ENCODE measurements at places on chromosomes 6 and 20.

- DNase-seq = peak; percentile 59
Measured at GRCh38 chr20:50788045-50788991, 6.5 kb upstream of the BCAS4 start.

- no peak for DNase-seq
Measured at GRCh38 chr20:6703656-6704055, 63.8 kb upstream of the BMP2 start.

DNA sequence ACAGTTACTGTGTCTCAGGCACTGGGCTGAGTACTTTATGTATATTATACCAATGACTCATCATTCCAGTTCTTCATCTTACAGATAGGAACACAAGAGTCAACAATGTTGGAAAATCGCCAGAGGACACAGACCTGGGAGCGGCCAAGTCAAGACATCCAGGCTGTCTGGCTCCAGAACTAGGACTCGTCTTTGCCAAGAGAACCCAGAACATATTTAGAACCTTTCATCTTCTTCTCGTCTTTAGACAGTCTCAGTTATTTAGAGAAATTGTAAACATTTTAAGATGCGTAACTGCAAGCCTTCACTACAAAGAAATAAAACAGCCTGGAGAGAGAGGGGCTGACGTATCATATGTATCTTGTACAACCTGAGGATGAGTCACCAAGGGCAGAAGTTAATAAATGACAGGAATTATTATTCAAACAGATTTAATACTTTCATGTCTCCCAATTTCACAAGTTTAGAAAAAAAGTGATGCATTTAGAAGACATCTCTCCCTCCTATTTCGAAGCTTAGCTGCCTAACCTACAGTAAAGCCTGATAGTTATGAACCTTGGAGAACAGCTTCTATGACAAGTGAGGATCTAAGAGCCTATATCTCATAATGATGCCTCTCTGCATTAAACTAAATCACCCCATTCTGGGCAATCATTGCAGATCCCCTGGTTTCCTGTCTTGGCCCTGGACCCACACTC lies 43.4 kb downstream of the SLC22A3 start:
- no peak for DNase-seq

DNA sequence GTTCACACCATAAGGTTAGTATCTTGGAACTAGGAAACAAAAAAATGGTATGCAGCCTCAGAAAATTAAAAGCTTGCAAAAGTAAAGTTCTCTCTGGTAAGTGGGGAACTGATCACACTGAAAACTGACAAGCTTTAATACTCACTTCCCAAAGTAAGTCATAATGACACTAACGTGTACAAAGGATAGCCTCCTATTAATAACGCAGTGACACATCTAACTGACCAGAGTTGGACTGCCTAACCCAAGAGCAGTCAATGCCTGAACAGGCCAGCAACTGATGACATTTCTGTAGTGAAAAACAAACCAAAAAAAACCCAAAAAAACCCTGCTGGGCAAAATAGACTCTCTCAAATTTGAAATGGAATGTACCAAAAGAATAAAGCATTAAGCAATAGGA lies 30.7 kb downstream of the CHD6 start:
- DNase-seq = no peak

DNA sequence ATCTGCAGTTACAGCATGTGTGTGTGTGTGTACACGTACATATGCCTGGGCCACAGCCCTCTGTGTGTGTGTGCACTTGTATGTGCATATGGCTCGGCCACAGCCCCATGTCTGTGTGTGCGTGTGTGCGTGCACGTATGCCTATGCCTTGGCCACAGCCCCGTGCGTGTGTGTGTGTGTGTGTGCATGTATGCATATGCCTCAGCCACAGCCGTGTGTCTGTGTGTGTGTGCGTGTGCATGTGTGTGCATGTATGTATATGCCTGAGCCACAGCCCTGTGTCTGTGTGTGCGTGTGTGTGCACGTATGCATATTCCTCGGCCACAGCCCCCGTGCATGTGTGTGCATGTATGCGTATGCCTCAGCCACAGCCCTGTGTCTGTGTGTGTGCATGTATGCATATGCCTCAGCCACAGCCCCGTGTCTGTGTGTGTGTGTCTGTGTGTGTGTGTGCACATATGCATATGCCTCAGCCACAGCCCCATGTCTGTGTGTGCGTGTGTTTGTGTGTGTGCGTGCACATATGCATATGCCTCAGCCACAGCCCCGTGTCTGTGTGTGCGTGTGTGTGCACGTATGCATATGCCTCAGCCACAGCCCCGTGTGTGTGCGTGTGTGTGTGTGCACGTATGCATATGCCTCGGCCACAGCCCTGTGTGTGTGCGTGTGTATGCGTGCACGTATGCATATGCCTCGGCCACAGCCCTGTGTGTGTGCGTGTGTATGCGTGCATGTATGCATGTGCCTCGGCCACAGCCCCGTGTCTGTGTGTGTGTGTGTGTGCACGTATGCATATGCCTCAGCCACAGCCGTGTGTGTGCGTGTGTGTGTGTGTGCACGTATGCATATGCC lies 14.6 kb upstream of the C20orf204 start:
- DNase-seq = no peak

- no peak for DNase-seq
Measured at GRCh38 chr6:72783035-72783434, 161.2 kb downstream of the KCNQ5 start.

DNA sequence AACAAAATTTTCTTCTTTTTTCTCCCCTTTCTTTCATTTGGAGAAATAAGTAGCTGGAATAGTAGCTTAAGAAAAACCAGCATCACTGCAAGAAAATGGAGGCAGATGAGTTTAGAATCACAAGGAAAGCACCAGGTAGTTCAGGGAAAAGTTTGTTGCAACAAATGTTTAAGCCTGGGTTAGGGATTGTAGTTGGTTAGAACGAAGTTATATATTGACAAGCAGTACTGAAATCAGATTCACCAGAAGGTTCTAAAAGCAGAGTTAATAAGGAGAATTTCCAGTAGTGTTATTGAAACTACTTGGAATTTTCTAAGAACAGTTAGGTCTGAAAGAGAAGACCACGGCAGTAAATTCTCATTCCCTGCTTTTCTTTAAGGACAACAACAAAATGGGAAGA lies 70.2 kb downstream of the BMP2 start:
- no peak for DNase-seq

DNA sequence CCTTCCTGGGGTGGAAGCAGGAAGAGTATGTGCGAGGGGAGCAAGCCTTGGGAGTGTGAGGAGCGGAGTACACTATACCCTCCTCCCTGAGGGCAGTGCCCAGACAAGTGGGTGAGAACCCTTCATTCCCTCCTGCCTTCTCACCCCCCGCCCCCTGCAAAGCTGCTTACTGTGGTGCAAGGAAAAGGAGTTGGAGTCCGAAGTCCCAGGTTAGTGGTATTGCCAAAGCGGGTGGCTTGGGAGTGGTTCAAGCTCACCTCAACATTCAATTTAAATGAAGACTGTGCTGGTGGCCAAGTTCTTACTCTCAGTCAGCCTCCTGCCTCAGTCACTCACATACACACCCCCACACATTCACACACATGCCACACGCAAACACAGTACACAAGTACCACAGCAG lies 74.7 kb upstream of the PRDM1 start:
- DNase-seq = no peak

DNA sequence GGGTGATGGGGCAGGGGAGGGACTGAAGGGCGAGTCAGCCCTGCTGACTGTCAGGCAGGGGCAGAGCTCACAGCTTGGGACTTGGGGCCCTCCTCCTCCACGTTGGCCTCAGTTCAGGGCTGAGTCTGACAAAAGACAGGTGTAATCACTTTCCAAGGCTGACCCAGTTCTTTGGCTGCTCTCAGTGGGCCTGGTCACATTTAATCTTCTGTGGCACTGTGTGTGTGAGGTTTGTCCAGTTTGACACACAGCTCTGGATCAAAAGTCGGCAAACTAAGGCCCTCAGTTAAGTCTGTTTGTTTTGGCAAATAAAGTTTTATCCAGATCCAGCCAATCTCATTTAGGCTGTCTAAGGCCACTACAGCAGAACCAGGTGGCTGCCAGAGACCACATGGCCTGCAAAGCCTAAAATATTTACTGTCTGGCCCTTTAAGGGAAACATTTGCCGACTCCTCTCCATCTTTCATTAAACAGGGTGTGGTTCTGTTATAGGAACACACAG lies 5.1 kb upstream of the MAP1LC3A start:
- DNase-seq = no peak

GRCh38 chr6:15516923-15517560 lies 145.8 kb downstream of the DTNBP1 start:
- no peak for DNase-seq

DNA sequence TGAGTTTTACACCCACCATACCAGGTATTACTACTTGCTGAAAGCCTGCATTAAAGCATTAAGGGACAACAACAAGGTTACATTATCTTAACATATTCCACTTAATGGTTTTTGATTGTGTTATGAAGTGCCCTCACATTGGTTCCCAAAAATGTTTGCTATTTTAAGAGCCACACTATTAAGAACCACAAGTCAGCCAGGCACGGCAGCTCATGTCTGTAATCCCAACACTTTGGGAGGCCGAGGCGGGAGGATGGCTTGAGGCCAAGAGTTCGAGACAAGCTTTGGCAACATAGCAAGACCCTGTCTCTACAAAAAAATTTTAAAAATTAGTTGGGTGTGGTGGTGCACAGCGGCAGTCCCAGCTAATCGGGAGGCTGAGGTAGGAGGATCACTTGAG lies 28.2 kb downstream of the ATXN1 start:
- DNase-seq = no peak

DNA sequence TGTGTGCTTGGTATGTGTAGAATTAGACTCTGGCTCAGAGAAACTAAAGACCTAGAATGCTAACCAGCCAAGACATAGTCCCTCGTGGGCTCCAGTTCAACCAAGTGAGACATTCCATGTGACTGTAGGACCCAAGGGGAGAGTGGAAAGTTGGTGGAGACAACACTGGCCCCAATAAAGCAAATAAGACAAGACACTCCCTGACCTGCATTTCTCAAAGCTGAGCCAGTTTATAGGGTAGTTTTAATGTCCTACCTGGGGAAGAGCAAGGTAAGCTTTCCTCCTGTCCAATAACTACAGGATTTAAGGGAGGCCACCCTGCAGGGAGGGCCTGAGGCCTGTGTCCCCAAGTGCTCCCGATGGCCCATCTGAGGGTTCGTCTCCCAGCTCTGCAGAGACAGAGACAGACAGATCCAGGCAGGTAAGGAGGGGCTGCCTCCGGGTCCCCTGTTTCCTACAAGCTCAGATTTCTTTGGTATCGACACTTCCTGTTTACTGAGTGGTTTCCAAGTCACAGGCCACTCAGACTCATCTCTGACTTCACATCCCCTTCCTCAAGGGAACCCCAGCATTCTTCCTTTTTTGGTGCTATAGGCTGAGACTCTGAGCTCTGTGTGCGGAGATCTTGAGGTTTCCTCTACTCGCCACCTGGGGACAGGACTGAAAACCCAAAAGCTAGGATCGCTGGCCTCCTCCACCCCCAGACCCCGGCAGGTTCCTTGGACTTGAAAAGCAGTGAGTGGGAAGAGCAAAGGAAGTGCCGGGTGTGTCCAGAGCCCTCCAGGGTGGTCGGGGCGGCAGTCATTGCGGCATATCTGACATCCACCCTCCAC lies 92.4 kb downstream of the PRND start:
- DNase-seq = no peak

DNA sequence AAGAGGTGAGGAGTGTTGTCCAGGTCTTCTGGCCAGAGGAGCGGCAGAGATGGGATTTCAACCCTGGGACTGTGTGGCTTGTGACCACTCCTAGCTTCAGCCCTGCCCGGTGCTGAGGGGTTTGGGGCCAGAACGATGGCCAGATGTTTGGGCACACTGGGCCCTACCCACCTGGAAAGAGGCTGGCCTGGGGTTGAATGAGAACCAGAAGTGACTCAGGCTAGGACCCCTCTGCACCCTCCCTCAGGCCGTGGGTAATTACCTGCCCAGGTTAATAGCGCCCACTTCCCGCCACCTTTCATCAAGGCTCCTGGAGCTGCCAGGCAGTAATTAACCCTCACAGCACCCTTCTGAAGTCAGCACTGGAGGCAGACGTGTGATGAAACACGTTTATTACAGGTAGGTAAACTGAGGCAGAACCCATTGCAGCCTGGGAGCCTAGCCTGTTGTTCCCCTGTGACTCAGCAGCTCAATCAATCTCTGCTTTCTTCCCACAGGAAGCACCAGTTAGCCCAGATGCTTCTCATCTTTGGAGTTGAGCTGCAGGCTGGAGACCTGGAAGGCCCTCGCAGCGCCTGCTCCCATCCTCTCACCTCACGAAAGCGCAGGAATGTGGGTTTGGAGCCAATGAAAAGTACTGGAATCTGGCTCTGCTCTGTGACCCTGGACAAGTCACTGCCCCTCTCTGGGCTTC lies 120.8 kb downstream of the CEBPB start:
- DNase-seq = no peak

GRCh38 chr6:125631165-125631564 lies 118.3 kb upstream of the HEY2 start:
- DNase-seq = no peak

- DNase-seq = no peak
Measured at GRCh38 chr20:61447952-61448351, 195.9 kb downstream of the CDH4 start.

DNA sequence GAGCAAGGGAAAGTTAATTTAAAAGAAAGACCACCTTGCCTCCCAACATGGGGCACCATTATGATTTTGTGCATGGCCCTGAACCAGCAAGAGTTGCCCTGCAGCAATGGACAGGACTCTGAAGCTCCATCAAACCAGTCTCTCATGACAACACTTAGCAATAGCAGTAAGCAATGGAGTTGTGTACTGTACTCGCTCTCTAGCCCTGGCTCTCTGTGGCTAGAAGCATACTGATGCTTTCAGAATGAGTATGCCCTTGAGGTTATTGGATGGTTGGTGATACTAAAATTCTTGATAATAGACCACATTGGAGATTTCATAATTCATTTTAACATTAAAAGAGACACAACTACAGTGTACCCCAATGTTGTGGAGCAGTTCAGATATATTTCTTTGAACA lies 23.2 kb upstream of the LMBRD1 start:
- DNase-seq = no peak

DNA sequence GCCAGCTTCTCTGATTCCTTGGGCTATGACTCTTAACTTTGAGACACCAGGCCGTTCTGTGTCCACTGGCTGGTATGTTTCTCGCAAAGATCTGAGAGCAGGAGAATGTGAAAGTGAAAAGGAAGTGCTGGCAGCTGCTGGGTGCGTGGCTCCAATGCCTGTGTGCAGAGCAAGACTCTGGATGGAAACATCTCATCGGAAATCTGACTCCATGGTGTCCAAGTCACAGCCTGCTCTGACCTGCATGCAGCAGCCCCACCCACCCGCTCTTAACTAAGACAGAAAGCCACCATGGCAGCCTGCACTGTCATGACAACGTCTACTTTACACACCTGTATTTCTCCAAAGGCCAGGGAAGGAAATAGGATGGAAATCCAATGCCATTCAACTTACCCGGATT lies 66.3 kb upstream of the MPC1 start:
- DNase-seq = no peak

Measured in T47D (cell line).